ENCODE measurements at places on chromosomes 6 and 20.

- no peak for DNase-seq
Observed at GRCh38 chr6:144413418-144413817, 128.3 kb downstream of the UTRN start.

GRCh38 chr6:166419717-166420116 lies 37.0 kb upstream of the MPC1 start:
- DNase-seq, result no peak

DNA sequence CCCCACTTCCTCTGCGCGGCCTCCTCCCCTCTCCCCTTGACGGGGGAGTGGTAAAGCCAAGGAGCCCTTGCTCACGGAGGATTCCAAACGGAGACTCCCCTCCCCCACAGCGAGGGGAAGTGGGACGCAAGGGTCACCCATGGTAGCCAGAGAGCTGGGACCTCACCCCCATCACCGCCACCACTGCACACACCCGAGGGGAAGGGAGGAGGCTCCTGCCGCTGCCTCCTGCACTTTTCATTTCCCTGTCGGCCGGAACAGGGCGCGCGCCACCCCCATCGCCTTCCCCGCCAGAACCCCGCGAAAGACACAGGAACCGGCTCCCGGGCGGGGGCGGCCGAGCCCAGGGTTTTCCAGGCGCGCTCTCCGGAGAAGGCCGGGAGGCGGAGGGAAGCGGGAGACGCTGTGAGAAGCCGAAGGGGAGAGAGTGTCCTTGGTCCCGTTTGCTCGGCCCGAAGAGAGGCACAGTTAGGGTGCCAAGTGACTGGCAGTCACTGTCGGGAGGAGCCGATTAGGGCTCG lies 789 bp downstream of the CCND3 start:
- DNase-seq, result peak; percentile 25

DNA sequence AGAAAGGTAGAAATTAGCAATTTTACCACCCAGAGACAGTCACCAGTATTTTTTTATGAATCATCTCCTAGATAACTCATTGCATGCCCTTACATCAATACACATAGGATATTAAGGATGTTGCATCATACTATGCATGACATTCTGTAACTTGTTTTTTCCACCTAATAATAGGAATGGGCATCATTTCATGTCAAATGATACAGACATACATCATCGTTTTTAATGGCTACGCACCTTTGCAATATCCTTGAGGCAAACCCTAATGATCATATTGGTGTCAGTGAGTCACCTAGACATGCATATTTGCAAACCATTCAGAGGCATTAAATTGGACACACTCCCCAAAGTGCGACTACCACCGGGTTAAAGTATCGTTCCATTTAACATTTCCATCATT lies 309.7 kb upstream of the AGPAT4 start:
- DNase-seq, result no peak

GRCh38 chr20:24640686-24641085 lies 171.3 kb downstream of the SYNDIG1 start:
- DNase-seq, result no peak

Measured in stimulated activated CD4-positive, alpha-beta T cell treated with anti-CD3 and anti-CD28 coated beads, Interleukin-12 subunit alpha, Interleukin-12 subunit beta, amount 100 ng/mL, for 48 hours (primary cell).